ENCODE measurements at places on chromosomes 16 and 17.

- DNase-seq = no peak
Measured at GRCh38 chr17:17749025-17749772, 67.9 kb downstream of the RAI1 start.

DNA sequence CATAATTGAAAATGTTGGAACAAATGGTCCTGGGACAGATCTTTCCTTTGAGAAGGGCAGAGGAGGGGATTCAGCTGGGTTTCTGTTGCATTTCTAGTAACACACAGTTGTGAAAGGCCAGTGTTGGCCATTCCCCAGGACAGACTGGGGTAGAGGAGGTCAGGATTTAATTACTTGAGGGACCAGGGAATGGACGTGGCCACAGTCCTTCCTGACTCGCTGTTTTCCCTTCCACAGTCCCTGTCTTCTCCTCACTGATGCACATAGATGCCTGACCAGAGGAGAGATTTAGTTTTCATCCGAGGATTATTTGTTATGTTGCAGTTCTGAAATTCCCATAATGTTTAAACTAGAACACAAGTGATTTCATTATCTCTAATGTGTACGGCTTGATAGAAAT is 25.2 kb upstream of the HEATR6 start:
- no peak for DNase-seq

GRCh38 chr17:864315-864714 is 82.2 kb downstream of the MRM3 start:
- DNase-seq = no peak

DNA sequence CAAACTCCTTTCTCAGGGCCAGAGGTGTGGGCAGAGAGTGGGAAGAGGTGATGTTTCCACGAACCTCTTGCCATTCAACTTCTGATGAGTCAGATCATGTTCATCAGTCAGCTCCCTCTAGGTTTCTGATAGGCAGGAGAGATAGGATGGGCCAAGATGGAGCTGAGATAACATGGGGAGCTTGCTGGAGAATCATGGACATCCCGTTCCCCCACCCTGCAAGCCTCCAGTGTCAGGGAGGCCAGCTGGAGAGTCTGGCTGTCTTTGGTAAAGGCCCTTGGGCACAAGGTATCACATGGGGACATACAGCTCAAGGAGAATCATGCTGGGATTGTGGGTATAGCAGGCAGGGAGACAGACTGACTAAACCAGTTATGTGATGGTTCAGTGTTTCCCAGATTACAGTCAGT is 136.0 kb upstream of the IRX3 start:
- DNase-seq = no peak

DNA sequence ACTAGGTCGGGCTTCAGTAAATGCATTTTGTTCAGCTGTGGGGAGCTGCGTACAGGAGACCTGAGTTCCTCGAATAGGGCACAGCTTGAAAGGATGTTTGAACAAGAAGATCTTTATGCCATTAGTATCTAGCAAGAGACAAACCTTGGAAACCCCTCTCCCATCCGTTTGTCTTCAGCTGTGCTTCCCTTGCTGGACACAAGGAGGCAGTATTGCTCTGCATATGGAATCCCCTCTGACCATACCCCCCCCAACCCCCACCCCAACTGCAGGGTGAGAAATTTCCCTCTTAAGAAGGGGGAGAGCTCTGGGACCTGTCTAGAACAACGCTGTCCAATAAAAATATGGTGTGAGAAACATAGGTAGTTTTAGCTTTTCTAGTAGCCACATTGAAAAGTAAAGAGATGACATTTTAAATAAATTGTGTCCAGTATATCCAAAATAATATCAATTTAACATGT is 1.6 kb downstream of the MRM1 start:
- DNase-seq = no peak

DNA sequence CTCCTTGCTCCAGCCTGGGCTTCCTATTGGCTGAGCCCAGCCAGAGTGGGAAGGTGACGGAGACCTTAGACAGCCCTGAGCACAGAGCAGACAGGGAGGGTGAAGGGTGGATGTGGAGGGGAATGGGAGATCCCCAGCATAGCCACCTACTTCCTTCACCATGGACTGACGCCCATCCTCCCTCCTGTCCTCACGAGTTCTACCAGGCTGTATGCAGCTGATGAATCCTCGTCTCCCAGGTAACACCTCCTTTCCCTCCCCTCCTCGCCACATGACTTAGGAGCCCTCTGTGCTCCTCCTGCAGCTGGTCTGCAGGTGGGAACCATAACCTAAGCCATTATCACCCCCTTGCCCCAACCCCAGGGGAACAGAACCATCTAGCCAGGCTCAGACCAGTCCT is 9.0 kb upstream of the CRHR1 start:
- no peak for DNase-seq

DNA sequence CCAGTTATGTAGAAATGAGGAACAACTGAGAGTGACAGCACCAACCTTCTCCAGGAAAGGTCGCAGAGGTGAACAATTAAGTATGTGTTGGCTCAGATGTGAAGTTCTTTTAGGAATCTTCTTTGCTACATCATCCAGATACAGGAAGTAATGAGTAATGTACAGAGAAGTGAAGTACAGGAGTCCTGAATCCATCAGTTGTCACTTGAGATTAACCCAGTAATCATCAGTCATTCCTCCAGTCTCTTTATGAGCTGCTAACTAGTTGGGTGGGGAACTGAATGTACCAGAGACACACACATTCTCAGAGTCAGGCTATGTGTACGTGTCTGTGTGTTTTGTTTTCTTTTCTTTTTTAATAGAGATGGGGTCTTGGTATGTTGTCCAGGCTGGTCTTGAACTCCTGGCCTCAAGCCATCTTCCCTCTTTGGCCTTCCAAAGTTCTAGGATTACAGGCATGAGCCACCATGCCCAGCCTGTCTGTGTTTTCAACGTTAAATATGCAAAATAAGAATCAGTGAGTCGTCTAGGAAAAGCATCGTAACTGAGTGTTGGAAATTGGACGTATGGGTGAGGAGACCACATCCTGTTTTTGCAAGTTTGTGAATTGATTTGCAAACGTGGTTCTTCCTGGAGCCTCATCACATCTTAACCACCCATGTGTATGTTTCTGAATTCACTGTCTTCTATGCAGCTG is 19.9 kb downstream of the ZNF200 start:
- DNase-seq = no peak

DNA sequence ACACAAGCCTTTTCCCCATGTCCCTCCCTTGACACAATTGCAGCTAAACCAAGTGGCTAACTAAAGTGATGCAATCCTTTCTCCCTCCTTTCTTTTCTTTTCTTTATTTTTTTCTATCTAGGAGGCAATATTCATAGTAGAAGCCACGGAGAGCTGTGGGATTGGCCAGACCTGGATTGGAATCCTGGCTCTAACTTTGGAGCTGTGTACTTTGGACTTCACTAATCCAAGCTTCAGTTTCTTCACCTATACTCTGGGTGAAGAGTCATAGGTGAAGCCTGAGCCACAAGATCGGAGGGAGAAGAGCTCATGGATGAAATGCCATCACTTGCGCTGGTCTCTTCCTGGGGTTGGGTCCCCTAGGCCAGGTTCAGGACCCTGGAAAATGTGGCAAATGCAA is 177.2 kb downstream of the IRX5 start:
- no peak for DNase-seq

DNA sequence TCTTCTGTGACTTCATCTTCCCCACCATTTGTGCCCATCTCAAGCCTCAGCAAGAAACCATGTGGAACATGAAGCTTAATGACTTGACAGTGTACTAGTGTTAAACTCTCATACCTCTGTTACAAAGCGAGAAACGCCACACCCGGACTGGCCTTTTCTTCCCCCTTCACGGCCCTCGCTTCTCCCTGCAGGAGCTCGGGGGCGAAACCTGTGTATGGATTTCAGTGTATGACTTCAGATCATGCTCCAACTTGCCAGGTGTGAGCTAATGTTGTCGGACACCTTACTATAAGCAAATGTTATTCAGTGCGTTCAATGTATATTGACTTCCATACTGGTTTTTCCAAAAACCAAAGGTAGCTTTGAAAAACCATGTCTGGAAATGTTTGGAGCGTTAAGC is 20.1 kb upstream of the SLC5A11 start:
- no peak for DNase-seq

- DNase-seq = no peak
Measured at GRCh38 chr16:77290451-77291115, 91.4 kb downstream of the SYCE1L start.

DNA sequence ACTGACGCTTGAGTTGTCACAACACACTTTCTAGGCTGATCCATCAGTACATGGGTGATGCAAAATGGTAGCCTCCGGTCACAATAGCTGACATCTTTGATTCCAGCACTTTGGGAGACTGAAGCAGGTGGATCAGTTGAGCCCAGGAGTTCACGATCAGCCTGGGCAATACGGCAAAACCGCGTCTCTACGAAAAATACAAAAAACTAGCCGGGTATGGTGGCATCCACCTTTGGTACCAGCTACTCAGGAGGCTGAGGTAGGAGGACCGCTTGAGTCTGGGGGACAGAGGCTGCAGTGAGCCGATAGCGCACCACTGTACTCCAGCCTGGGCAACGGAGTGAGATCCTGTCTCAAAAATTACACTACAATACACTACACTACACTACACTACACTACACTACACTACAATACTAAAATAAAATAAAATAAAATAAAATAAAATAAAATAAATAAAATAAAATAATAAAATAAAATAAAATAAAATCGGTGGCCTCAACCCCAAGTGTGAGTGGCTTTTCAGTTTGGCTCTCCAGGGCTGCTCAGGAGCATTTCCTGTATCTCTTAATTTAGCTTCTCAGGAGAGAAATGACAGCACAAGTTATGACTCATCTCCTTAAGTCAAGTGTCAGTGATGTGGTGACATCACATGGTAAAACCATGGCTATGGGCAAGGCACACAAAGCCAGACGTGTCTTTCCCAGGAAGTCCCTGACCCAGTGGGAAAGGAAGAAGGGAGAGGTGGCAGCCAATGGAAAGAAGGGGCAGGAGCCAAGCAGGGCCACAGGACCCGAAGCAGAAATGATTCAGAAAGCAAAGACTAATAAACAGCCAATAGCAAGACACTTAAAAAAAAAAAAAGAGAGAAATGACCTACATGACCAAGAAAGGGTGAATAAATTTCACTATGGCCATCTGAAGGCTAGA is 75.3 kb upstream of the TBC1D3K start:
- no peak for DNase-seq

DNA sequence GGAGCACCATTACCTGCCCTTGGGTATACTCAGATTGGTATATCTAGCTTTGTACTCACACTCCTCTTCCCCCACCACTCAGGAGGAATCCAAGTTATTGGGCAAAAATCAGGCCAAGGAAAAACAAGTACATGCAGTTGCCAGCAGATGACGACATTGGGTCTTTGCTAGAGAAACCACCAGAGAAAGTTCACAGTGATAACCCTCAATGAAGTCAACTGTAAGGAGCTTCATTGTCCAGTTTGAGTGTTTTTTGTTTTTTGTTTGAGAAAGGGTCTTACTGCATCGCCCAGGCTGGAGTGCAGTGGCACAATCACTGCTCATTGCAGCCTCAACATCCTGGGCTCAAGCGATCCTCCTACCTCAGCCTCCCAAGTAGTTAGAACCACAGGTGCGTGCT is 34.6 kb upstream of the TOX3 start:
- no peak for DNase-seq

DNA sequence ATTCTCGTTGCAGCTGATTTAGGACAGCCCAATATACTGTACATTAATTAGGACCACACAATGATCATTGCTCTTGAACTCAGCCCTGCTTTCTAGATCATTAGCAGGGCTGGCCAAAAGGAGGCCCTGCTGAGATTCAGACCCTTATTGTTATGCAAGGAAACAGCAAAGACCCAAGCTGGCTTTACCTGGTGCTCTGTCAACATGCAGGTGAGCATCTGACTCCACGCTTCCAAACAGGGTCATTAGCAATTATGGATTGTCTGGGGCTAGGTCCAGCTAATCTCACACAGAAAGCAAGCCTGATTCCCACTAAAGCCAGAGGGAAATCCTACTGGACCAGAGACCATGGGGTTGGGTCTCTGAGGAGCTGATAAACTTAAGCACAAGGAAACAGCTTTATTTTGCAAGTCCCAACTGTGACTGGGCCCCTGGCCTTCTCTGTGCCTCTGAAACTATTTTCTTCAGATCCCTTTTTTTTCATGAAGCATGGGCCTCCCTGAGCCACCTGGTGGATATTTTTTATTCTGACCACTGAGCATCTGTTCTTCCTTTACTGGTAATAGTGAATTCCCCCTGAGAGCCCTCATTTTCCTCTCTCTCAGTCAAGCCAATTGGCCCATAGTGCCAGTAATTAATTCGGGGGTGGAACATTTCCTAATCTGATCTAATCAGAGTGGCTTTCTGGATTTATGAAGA is 236.1 kb downstream of the GRIN2A start:
- DNase-seq = no peak

DNA sequence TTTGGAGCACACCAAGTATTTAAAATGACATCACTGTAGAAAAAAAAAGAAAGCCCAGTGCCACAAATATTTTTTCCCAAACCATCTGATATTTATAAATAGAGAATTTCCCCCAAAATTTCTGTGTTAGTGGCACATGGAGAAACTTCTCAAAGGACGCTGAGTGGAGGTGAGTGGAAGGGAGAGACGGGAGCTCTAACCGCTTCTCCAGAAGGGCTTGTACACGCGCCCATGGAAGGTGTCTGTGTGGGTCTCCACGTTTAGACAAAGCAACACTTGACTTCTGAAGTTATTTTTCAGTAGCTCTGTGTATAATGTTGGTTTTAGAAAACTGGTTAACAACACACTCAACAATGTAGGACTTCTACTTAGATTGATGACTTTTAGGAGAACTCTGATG is 1.0 kb downstream of the MYOCD start:
- no peak for DNase-seq

- DNase-seq = no peak
Measured at GRCh38 chr16:26951950-26952349, 114.8 kb upstream of the C16orf82 start.

GRCh38 chr16:87133966-87134627 is 183.1 kb downstream of the C16orf95 start:
- DNase-seq = no peak

- DNase-seq = no peak
Measured at GRCh38 chr16:20940871-20941635, 40.5 kb downstream of the LYRM1 start.

DNA sequence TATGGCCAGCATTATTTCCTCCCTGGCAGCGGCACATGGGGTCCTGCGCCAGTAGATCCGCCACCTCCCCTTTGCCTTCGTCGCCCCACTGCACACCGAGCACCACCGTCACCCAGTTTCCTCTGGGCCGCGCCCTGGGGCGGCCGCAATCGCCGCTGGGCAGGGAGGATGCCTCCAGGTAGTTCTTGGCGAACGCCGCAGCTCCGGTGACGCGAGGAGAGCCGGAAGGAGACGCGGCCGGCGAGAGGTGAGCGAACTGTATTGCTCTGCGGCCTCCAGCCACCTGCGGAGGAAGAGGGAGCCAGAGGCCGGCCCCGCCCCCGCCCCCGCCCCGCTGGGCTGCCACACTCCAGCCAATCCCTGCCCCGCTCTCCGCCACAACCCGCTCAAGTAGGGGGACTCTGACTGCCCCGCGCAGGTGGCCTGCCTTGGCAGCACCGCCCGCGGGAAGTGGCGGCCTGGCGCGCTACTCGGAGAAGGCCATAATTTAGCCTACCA is 11.8 kb upstream of the SLFN13 start:
- DNase-seq = no peak
